GM23248 (cell line): ENCODE measurements at places on chromosomes 4 and X.

GRCh38 chr4:71614621-71615020, 169.3 kb downstream of the GC start:
- no peak for DNase-seq

DNA sequence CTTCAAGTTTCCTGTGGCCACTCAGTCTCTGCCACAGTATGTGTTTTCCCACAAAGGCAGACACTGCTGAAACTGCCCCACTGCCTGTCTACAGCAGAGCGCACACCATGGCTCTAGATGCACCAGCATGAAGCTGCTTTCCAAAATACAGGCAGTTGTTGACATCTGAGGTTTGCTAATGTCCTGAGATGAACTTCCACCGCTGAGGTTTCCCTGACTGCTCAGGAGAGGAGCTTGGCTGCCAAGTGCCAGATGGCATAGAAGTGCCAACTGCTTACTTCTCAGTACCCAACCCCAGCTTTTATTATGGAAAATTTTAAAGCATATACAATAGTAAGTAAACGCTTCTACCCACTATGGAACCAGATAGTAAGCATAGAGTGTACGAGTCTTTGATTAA, 61.0 kb upstream of the EXOC1L start:
- DNase-seq = peak; percentile 3

DNA sequence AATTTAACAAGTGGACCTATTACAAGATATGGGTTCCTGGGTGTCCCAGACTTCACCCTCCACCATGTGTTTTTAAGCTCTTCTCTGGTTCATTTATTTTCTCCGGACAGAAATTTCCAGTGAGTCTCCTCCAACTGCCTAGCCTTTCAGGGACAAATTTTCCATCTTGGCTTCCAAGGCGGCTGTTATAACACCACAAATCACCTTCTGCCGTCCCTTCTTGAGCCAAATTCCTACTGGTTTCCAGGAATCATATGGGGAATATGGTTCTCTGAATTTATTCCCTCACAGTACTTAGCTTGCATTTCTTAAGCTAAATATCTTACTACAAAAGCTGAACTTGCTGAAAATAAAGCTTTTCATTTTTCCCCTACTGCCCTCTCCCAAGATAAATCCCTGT, 18.8 kb downstream of the NEXMIF start:
- DNase-seq = no peak

- no peak for DNase-seq
Measured at GRCh38 chrX:131944936-131945902, 77.9 kb upstream of the STK26 start.

DNA sequence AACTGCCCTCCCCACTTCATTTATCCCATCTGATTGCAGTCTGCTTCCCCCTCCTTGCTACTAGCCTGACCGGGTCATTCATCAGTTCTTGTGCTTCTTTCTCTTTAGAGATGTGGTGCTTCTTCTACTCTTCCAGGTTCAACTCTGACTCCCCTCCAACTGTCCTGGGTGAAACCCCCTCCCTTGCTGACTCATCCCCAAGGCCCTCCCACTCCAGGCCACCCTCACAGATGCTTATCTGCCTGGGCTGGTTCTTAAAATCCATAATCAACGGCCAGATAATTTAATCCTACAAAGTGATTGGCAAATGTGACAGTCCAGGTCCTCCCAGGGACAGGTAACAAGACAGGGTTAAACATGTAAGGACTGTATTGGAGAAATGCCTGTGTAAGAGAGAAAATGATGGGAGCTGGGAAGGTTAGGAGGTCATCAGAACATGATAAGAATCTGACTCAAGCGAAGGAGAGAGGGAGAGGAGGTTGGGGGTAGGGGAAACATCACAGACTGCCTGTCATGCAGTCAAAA, 182.8 kb upstream of the C1QTNF7 start:
- DNase-seq = no peak

- peak; percentile 29 for DNase-seq
Measured at GRCh38 chr4:1767061-1767769, 25.9 kb upstream of the FGFR3 start.

GRCh38 chrX:153306527-153307115, 14.9 kb downstream of the PNMA6F start:
- DNase-seq = no peak

- no peak for DNase-seq
Measured at GRCh38 chrX:24513416-24513815, 48.3 kb downstream of the PDK3 start.

- DNase-seq = peak; percentile 75
Measured at GRCh38 chr4:87895964-87896621, 63.3 kb downstream of the MEPE start.

- DNase-seq = peak; percentile 13
Measured at GRCh38 chr4:82893942-82894341, 3.0 kb upstream of the SEC31A start.

DNA sequence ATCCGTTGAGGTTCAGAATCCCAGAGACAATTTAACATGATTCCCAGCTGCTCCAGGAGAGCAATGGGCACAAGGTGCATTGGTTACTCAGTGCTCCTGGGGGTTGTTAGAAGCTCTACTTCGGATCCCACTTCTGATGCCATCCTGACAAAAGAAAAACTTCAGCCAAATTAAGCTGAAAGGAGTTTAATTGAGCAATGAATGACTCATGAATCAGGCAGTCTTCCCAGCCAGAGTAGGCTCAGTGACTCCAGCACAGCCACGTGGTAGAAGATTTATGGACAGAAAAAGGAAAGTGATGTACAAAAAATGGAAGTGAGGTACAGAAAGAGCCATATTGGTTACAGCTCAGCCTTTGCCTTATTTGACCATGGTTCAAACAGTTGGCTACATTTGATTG, 95.7 kb downstream of the PWWP3B start:
- DNase-seq = no peak

- no peak for DNase-seq
Measured at GRCh38 chr4:111707491-111707890, 437.8 kb upstream of the FAM241A start.

DNA sequence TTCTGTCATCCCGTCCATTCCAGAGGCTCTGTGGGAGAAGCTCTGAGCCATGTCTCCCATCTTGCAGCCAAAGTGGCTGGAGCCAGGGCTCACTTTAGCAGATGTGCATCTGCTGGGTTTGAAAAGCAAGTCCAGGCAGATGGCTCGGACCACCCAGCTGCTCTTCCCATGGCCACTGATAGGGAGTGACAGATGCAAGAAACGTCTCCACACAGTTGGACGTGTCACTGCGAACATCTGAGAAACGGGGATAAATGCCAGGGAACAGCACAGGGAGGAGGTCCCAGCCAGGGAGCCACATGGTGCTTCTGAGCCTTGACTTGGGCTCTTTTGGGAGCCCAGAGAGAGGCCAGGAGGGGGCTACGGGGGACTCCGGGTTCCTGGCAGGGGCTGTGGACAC, 242.3 kb downstream of the AFAP1 start:
- no peak for DNase-seq

DNA sequence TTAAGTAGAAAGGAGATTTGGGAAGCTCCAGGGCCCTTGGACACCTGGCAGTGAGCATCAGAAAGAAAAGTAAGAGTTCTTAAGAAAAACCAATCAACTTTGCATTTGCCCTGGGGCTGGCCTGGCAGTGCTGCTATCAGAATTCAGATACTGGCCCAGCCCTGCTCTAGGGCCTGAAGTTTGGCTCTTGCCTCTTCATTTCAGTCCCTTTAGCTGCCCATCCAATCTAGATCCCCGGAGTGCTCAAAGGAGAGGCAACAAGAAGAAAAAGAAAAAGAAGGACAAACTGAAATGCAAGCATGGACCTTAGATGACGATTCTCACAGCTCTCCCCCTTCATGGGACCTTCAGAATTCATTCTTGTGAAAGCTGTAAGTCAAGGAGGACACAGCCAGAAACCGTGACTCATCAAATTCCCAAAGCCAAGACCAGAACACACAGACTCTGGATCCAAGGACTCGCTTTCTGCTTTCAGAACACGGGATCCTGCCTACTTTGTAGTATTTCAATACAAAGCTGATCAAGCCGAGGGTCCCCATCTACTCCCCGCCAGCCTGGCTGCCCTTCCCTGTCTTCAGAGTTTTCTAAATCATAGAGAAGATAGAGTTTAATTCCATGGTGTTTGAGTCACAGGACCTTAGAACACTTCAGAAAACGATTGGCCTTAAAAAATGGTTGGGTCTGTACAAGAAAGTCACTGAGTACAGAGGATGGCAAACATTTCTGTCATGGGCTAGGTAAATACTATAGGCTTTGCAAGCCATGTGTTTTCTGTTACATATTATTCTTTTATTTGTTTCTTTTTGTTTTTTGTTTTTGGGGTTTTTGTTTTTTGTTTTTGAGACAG, 103.7 kb downstream of the RBM47 start:
- DNase-seq = peak; percentile 90

- DNase-seq = no peak
Measured at GRCh38 chr4:142497606-142498005, 348.5 kb downstream of the INPP4B start.
